ENCODE measurements at places on chromosomes 5 and 9. TPM values are rescaled to one million over a fixed set of nuclear protein-coding genes. Genes with fewer than 3 reads are reported as not detected.
A peak's percentile ranks its signal among the peaks of the same experiment; 100 is the strongest.

DNA sequence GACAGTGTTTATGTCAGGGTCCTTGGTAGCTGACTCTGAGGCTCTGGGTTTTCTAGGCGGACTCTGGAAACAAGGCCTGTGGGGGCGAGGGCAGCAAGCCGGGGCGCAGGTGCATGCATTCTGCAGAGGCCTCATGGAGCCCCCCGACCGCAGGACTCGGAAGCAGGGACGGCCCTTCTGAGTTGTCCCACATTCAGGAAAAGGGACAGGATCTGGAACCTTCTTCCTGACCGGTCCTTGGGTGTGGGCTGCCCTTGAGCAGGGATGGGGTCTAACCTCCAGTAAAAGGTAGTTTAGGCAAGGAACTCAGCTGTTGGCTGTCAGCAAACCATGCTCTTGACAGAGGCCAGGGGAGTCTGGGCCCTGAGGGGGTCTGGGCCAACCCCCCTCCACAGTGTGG lies 7.4 kb upstream of the COL5A1 start:
- DNase-seq = peak; percentile 87

The NDUFS6 gene
- 26.4 TPM for total RNA-seq

The PCDHB7 gene
- 1.6 TPM for total RNA-seq

DNA sequence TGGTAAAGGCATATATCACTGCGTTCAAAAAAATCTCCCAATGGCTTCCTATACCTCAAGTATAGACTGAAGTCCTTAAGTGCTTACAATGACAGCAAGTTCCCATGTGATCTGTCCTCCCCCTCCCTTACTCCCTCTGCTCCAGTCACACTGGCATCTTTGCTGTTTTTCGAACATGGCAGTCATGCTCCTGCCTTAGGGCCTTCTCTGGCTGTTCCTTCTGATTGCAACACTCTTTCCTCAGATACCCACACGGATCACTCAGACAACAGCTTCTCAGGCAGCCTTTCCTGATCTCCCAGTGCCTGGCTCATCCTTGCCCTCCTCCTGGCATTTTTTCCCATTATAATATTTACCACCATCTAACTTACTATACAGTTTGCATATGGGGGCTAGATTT lies 232.8 kb downstream of the ARHGEF28 start:
- DNase-seq = no peak

GRCh38 chr5:10583663-10584572 lies 20.0 kb downstream of the ANKRD33B start:
- peak; percentile 49 for DNase-seq

DNA sequence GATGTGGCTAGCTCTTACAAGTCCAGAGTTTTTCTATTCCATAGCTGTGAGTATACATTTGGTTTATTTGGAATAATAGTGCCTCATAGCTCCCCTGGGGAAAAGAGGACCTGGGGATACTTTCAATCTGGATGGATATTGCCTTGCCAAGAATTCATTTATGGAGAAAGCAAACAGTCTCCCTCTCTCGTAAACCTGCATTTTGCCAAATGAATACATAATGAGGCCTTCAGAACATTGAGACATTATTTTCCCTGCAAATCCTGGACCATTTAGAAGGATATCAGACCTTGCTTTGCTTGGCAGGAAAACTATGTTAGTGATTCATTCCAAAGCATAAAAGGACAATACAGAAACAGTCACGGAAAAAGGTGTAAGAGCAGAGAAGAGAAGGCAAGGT lies 569.6 kb upstream of the BRINP1 start:
- DNase-seq = no peak

GRCh38 chr5:131169810-131170539 lies 769 bp upstream of the LYRM7 start:
- no peak for DNase-seq

DNA sequence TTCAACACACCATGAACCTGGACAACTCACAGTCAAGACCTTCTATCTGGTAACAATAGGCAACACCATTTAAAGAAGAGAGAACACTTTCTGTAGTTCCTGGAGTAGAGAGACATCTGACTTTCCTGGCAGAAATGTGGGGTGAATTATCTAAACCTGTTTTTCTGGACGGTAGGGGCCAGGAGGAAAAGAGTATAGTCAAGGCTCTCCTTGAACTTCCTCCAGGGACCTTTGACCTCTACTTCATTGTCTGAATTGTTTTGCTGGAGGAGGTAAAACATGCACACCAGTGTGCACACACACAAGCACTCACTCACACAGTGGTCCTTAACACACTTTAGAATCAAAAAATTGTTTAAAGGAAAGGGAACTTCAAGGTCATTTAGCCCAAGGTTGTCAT lies 13.2 kb downstream of the S100Z start:
- DNase-seq = no peak

DNA sequence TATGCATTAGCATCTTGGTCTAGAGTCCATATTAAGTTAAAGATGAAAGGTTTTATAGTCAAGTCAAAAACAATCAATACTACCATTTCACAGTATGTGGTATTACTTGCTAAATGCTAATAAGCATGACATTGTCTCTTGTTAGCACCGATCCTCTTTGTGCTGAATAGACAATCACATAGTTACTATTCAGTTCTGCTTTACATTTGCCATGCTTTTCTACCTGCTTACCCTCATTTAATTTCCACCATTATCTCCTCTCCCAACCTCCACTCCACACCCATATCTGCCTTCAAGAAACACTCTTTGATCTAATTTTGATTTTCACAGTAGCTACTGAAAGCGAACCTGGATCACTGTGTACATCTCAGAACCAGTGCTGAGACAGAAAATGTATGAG lies 16.8 kb downstream of the MEGF9 start:
- DNase-seq = no peak

GRCh38 chr5:10595672-10596309 lies 31.9 kb downstream of the ANKRD33B start:
- peak; percentile 49 for DNase-seq

The GRXCR2 gene
- total RNA-seq = not detected

- DNase-seq = no peak
These were observed 88.3 kb downstream of the NR3C1 start for GRCh38 chr5:143315214-143315613.

- no peak for DNase-seq
These were observed 559.5 kb upstream of the SGCD start for GRCh38 chr5:155767470-155767869.

- no peak for DNase-seq
These were observed 17.2 kb downstream of the SPTLC1 start for GRCh38 chr9:92097997-92098482.

DNA sequence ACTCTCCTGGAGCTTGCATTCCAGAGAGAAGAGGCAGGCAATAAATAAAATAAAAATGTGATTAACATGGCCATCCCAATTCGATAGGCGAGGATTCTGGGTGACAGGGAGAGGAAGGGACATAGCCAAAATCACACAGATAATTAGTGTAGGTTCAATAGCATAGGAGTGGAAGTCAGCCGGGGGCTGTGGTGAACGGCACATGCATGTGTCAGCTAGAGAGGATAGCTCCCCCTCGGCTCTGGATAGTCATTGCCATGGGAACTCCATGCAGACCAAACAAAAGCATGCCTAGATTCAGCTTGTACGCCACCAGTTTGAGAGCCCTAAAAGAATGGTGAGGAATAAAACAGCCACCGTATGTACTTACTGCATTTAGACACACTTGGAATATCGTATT lies 223.5 kb downstream of the GRIA1 start:
- no peak for DNase-seq

DNA sequence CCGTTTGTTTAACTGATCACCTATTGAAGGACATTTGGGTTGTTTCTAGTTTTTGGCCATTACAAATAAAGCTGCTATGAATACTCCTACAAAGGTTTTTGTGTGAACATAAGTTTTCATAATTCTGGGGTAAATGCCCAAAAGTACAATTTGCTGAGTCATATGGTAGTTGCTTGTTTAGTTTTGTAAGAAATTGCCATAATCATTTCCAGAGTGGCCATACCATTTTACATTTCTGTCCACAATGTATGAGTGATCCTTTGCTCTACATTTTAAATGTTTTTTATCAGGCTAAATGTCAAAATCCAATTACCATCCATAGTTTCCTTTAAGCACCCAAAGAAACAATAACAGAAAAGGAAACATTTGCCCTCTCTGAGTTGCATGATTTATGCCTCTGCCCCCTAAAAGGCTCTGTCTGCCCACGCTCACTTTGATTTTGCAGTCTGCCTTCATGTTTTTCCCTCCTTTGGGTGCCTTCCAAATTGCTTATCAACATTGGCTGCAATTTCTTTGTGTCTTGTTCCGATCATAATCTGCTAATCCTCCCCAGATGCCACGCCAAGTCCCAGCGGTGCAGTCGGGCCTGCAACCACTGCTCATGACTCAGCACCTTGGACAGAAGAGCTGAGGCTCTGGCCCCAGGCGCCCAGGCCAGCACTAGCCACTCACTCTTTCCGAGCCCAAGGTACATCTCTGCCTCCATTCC lies 339.2 kb downstream of the PIK3R1 start:
- no peak for DNase-seq

- DNase-seq = no peak
These were observed 40.3 kb downstream of the SNCAIP start for GRCh38 chr5:122352331-122352730.

The NEUROG1 gene
- not detected for total RNA-seq

The RFESD gene
- 1.1 TPM for total RNA-seq

- no peak for DNase-seq
These were observed 19.7 kb downstream of the DNAJA1 start for GRCh38 chr9:33044677-33045282.

DNA sequence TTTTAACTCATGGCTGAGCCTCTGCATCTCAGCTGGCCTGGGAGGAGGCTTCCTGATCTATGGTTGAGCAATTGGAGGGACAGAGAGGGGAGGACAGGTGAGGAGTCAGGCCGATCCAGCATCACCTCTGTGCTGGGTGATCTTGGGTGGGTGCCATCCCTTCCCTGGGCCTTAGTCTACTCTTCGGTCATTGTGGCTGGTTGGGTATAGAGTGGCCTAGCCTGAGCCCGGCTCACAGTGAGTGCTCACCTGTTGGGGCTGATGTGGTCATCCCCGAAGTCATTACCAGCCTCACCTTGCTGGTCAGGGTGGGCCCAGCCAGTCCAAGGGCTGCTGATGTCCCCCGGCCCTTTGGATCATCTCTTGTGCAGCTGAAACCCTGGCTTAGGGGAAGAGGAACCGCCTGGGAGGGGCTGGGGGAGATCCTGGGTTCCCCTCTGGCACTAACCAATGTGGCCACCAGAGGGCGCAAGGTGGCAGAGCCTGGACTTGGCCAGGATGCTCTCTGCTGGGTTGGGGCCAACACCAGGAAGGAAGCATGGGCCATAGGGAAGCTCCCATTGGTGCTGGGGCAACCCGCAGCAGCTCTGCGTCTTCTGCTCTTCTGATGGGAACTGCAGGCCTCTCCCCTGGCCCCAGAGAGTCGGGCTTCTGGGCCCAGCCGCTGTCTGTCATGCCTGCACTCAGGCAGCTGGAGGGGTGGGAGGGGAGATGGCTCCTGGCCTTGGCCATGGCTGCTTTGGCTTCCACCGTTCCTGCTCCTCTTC lies 17.3 kb upstream of the ODF2 start:
- peak; percentile 95 for DNase-seq

DNA sequence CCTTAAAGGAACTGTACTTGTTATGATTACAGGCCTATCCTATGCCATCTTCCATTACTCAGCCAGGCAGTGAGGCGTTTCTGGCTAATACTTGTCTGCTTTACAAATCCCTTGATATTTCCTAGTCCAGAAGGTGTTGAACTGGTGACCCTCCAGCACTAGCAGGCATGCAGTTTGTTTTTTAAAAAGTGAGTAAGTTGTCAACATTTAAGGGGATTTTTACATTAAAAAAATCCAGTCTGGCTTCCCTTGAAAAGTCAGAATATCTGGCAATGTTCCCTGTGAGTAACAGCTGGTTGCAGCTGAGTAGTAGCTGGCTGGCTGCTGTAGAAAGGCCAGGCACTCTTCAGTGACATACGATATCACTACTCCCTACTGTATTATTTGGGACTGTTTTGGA lies 21.8 kb downstream of the GRIN3A start:
- DNase-seq = no peak

The MEGF10 gene
- 0.58 TPM for total RNA-seq

GRCh38 chr5:54304040-54304439 lies 6.3 kb downstream of the ARL15 start:
- no peak for DNase-seq

DNA sequence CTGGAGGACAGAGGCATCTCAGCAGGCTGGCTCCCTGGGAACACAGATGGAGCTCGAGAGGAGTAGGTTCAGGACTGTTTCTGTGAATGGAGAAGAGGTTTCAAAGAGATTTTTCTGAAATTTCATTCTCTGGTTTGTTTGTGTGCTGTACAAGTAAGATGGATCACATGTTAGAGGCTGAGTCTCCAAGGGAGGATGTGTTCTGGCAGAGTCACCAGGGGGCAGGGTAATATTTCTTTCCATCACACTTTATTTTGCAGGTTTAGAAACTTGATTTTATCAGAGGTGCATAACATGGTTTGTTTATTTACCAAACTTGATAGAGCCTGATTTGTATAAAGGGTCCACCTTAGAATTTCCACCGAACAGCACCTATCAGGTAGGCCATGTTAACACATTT lies 69.2 kb upstream of the ARL15 start:
- no peak for DNase-seq

The CDC20B gene
- not detected for total RNA-seq

DNA sequence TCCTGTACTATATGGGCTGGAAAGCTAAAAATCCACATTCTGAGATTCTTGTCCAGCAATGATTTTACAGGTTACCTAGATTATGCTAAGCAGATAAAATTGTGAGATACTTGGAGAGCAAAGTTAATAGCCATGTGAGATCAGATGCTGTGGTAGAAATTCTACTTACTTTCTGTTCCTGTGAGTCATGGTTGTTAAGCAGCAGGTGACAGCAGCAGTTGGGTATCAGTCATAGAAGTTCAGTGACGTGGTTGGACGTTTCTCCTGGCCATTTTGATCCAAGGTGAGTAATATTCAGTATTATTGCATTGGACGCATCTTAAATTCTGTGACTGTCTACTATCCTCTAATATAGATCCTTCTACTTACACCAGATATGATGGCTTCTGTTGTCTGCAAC lies 524.5 kb downstream of the TMEM38B start:
- no peak for DNase-seq

The TRAF1 gene
- total RNA-seq = 1.6 TPM

GRCh38 chr5:115542086-115542485 lies 2.5 kb downstream of the FEM1C start:
- DNase-seq = no peak

GRCh38 chr9:107638521-107639310 lies 149.1 kb upstream of the KLF4 start:
- no peak for DNase-seq

DNA sequence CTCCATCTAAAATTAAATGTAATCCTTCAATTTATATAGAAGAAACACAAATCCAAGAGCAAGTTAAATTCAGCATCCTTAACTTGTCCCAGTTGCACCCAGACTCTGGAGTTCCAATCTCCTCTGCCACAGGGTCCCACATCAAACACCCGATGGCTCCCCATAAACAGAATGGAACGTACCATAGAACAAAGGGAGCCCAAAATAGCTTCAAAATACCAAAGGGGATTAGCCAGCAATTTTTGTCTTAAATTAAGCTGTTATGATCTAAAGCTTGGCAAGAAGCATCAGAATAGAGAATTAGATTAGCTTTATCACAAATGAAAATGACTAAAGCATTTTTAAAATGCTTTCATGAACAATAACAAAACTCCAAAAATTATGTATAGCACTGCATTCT lies 112.8 kb downstream of the FANCC start:
- DNase-seq = no peak

GRCh38 chr5:104080646-104081175 lies 518.1 kb upstream of the NUDT12 start:
- DNase-seq = no peak

The CTXN3 gene
- not detected for total RNA-seq

GRCh38 chr5:105573575-105573974 lies 2011.0 kb upstream of the NUDT12 start:
- DNase-seq = no peak

The ACTL7B gene
- total RNA-seq = not detected

- DNase-seq = no peak
These were observed 262.7 kb upstream of the KLF9 start for GRCh38 chr9:70677055-70677735.

Measured in mesenteric fat pad (tissue), 1 donor.